Large intestine (tissue), 12 donors: ENCODE measurements at places on chromosomes 4 and X. TPM values are rescaled to one million over a fixed set of nuclear protein-coding genes. Genes with fewer than 3 reads are reported as not detected.

SPANXN3 gene
- polyA plus RNA-seq: 20.3 TPM

RGN gene
- 170 TPM for polyA plus RNA-seq

FTHL17 gene
- not detected for polyA plus RNA-seq

CAPN6 gene
- polyA plus RNA-seq: 7.3 TPM

- DNase-seq: no peak
- no peak overlapping the region for H3K27ac ChIP-seq
- H3K4me3 ChIP-seq: no peak overlapping the region
- H3K36me3 ChIP-seq: no peaks in the 10 kb centered on the region
Observed at GRCh38 chrX:8306291-8306925, 135.3 kb upstream of the VCX2 start.
